Pulmonary artery endothelial cell (primary cell): ENCODE measurements at places on chromosomes 2 and 18. TPM values are rescaled to one million over a fixed set of nuclear protein-coding genes. Genes with fewer than 3 reads are reported as not detected.

DNA sequence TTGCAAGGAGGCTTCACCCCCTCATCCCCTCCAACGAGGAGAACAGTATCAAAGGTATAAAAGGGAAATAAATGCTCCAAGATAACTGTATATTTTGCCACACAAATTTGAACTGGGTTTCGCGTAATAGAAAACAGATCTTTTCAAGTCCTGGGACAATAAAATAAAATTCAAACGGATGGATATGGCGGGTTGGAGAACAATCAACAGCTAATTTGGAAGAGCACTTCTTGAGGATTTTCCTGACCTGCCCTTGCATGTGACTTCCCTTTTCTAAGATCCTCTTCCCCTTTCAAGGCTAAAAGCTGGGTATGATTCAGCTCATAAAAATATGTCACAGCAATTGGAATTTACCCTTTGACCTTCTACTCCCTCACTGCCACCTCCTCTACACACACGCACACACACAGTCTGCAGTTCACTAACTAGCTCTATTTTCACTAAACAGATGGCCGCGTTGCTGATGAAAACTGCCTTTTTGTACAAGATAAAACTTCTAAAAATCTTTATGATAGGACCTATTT lies 386.9 kb downstream of the FIGN start:
- DNase-seq = peak; percentile 59

DNA sequence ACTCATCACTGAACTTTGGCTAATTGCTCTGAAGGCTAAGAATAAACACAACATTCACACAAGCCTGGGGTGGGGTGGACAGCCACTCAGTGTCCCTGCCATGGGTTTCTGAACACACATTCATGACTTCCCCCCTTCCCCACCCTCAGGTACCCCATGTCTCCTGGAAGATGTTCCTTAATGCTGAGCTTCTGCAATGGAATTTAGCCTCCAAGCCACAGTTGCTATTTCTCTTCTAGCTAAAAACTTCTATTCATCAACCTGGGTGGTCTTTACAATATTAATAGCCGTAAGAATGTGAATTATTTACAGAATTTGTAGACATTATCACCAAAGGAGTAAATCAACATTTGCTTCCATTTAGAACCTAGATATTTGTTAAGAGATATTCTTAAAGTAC lies 175.1 kb downstream of the ACKR3 start:
- no peak for DNase-seq

DNA sequence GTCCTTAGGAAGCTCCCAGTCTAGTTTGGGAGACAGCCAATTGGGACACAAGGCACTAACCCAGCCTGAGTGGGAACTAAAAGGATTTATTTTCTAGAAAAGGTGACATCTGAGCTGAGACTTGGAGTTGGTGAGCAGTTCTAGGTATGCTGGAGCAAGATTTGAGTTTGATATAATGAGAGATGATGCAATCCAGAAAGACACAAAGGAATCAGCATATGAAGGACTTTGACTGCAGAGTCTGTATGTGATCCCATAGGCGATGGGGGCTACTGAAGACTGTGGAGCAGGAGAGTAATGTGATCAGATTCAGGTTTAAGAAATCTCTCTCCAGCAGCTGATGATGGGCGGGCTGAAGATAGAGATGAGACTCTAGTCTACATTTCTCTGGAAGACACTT lies 135.1 kb upstream of the MYCN start:
- no peak for DNase-seq

DNA sequence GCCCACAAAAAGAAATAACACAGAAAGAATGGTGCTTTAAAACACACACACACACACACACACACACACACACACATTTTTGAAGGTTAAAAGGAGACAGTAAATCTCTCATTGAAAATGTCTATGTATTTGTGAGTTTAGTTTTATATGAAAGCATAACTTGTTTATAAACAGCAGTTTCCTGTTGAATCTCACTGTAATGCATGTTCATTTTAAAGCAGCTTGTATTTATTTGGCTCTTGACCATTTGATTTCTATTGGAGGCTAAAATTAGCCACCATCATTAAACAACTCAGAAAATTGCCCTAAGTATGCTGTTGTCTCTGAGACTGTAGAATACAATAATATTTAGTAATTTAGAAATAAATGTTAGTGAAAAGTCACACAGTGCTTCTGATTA lies 95.0 kb downstream of the TMEM185B start:
- no peak for DNase-seq

DNA sequence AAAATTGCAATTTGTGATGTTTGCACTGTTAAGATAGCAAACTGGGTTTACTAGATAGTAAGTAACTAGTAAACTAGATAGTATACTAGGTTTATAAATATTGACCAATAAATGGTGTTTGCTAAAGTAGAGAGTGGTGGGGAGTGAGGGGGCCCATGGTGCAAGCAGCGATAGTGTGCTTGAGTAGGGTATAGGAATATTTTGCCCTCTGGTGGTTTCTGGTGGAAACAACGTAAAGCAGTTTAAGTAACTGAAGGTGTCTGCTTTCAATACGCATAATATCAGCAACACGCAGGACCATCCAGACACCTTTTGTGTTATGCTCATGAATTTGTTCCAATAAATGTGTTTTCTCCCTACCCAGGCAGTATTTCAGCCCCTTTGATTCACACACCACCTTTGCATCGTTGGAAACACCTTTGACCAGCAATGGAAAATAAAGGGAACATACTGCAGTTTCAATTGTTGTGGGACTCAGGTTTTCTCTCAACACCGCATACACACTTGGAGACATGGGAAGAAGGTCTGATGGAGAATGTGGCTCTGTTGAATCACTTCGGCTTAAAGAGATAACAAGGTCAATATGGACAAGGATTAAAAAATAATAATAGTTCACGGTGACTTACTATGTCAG lies 16.7 kb upstream of the STAT1 start:
- no peak for DNase-seq

GRCh38 chr2:183162362-183162761 lies 38.1 kb downstream of the NUP35 start:
- no peak for DNase-seq

DNA sequence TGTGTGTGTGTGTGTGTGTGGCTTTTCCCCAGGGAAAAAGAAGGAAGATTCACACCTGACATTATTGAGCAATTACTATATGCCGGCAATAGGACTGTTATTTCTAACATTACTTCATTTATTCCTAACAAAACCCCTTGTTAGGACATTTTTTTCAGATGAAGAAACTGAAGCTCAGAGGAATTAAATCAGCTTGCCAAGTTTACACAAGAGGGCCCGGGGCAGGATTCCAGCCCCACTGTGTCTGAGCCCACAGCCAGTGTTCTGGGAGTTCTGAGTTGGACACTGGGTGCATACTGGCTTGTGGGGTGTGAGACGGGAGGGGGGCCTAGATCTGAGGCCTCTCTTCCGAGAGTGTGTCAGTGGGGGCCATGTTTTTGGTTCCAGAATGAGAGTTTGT lies 9.9 kb downstream of the TOGARAM2 start:
- DNase-seq = no peak

GRCh38 chr2:237075749-237076599 lies 9.7 kb upstream of the COPS8 start:
- DNase-seq = no peak

GRCh38 chr2:99489063-99489760 lies 605 bp downstream of the REV1 start:
- DNase-seq = no peak

The AGXT gene
- not detected in 2 replicates for total RNA-seq

The OTOS gene
- total RNA-seq = not detected in 2 replicates

The UGT1A8 gene
- not detected in 2 replicates for total RNA-seq

The PLEKHA3 gene
- total RNA-seq = 7.1 and 9.0 TPM in 2 replicates

The KCNJ3 gene
- not detected in 2 replicates for total RNA-seq

The LONRF2 gene
- not detected in 2 replicates for total RNA-seq

The RAX gene
- total RNA-seq = not detected in 2 replicates

The ACTG2 gene
- total RNA-seq = not detected in 2 replicates

The SPOPL gene
- total RNA-seq = 17.5 and 17.9 TPM in 2 replicates

The SLC14A1 gene
- total RNA-seq = not detected in 2 replicates
